Gastroesophageal sphincter (tissue), 4 donors: ENCODE measurements at places on chromosomes 4 and X. TPM values are rescaled to one million over a fixed set of nuclear protein-coding genes. Genes with fewer than 3 reads are reported as not detected.

DNA sequence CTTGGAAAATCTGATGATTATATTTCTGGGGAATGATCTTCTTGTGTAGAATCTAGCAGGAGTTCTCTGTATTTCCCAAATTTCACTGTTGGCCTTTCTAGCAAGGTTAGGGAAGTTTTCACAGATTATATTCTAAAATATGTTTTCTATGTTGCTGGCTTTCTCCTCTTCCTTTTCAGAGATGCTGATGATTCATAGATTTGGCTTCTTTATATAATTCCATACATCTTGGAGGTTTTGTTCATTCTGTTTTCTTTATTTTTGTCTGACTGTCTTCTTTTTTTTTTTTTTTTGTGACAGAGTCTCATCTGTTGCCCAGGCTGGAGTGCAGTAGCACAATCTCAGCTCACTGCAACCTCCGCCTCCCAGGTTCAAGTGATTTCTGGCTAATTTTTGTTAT lies 957.9 kb upstream of the SLIT2 start:
- no peaks in the 10 kb centered on the region for H3K36me3 ChIP-seq
- no peak overlapping the region for H3K4me3 ChIP-seq
- no peak overlapping the region for H3K27ac ChIP-seq
- no peaks in the 10 kb centered on the region for H3K4me1 ChIP-seq
- no peak for ATAC-seq

DNA sequence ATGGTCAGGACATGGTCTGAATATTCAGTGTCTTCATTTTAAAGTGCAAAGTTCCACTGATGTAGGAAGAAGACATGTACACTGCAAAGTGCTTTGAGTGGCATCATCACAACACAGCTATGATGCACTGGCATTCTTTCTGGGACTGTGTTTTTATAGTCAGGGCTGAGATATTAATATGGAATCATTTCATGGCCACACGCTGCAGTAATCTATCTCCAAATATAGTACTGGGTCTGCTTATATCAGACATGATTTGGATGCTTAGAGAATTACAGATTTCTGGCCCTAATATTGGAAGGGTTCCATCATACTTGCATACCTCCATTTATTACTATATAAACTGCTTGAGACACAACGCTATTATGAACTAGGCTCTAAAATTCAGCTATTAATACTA lies 1170.9 kb downstream of the NLGN4X start:
- H3K27ac ChIP-seq, result no peak overlapping the region
- ATAC-seq, result peak; percentile 60
- H3K27me3 ChIP-seq, result no peaks in the 10 kb centered on the region
- no peaks in the 10 kb centered on the region for H3K4me1 ChIP-seq

DNA sequence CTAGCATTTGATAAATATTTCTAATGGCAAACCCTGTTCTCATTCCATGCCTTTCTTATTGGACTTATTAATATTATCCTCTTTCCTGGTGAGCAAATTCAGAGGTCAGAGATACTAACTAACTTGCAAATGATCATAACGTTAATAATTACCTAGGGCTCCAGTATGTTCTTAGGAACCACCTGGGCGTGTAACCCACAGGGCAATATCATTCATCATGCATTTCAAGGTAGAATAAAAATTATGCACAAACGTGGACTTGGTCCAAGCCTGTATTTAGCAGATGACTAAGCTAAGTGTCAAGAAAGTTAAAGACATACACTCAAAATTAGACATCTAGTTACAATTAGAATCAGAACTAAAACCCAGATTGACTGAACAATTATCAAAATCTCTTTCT lies 850.1 kb downstream of the TRIML1 start:
- ATAC-seq, result no peak
- H3K27me3 ChIP-seq, result no peaks in the 10 kb centered on the region
- H3K36me3 ChIP-seq, result no peaks in the 10 kb centered on the region
- no peaks in the 10 kb centered on the region for H3K4me1 ChIP-seq
- H3K4me3 ChIP-seq, result no peak overlapping the region

GRCh38 chr4:42464550-42465094 lies 67.3 kb downstream of the SHISA3 start:
- no peak for ATAC-seq
- no peak overlapping the region for H3K27ac ChIP-seq
- H3K36me3 ChIP-seq, result no peaks in the 10 kb centered on the region
- no peak overlapping the region for H3K4me3 ChIP-seq
- no peaks in the 10 kb centered on the region for H3K4me1 ChIP-seq
- H3K27me3 ChIP-seq, result no peaks in the 10 kb centered on the region

The CFAP97 gene
- total RNA-seq, result 45.9 TPM
